HuH-7 (cell line): ENCODE measurements at places on chromosomes 3 and 15.

DNA sequence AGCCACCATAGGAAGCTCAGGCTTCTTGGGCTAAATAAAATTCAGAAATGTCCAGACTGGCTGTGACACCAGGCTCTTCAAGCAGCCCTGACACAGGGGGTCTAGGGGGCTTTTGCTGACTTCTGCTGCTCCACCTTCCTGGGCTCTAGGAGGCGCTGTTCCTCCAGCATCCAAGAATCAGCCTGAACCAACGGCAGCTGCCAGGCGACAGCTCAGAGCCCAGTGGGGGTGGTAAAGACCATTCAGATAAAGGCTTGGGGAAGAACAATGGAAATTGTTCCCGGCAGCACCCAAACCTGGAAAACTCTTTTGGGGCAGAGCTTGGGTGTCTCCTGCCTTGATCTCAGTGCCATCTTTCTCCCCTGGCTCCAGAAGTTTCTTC, 21.6 kb upstream of the PSTPIP1 start:
- peak; percentile 66 for DNase-seq

GRCh38 chr3:147939839-147940238, 530.7 kb downstream of the ZIC1 start:
- DNase-seq = no peak

DNA sequence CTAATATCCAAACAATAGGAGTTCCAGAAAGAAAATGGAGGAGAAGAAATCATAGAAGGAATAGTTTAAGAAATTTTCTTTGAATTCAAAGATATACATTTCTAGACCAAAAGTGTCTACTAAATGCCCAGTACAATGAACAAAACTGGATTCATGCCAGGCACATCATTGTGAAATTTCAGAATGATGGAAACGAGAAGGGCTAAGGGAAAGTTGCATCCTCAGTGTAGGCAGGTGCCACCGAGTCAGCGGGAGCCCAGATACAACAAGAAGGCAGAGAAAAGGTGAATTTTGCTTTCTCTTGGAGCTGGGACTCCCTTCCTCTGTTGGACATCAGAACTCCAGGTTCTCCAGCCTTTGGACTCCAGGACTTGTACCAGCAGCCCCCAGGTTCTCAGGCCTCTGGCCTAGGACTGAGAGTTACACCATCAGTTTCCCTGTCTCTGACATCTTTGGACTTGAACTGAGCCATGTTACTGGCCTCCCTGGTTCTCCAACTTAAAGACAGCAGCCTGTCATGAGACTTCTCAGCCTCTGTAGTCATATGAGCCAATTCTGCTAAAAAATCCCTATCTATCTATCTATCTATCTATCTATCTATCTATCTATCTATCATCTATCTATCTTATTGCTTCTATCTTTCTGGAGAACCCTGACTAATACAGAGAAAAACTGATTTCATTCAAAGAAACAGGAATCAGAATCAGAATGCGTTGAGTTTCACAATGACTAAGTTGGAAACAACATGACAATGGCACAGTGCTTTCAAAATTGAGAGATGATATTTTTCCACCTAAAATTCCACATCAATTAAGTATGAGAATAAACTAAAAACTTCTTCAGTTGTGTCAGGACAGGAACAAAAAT, 207.7 kb downstream of the FAM43A start:
- no peak for DNase-seq

GRCh38 chr15:59696332-59696731, 7.2 kb upstream of the BNIP2 start:
- DNase-seq = no peak

DNA sequence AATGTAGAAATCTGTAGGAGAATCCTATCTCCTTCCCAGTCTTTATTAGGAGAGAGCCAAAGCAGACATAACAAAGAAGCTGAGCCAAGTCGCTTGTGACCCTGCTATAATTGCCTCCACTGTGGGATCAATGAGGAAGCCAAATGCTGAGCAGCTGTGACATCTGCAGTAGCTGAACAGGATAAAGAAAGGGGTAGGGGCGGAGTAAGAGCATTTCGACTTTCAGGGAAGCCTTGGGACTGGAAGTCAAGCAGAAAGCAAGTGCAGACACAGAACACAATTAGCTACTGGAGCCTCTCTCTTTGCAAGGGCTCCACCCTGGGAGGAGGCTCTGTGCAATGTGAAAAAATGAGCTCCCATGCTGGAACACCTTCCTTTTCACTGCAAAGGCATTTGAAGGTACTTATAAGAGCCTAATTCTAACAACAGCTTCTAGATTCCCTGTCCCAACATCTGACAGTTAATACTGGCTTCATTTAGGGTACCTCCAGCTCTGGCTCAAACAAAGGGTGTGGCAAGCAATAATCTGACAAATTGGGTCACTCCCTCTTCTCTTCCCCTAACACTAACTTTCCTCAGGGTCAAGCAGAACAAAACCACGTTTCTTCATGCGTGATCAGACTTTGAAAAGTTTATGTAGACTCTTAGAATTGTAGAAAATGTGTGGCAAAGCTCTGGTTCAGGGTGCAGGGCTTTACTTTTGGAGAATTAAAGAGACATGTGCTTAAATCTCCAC, 166.4 kb downstream of the CADPS start:
- DNase-seq = no peak

- DNase-seq = no peak
Measured at GRCh38 chr3:117630885-117631284, 921.3 kb downstream of the TUSC7 start.

GRCh38 chr3:108103886-108104797, 13.3 kb upstream of the CD47 start:
- DNase-seq = no peak

DNA sequence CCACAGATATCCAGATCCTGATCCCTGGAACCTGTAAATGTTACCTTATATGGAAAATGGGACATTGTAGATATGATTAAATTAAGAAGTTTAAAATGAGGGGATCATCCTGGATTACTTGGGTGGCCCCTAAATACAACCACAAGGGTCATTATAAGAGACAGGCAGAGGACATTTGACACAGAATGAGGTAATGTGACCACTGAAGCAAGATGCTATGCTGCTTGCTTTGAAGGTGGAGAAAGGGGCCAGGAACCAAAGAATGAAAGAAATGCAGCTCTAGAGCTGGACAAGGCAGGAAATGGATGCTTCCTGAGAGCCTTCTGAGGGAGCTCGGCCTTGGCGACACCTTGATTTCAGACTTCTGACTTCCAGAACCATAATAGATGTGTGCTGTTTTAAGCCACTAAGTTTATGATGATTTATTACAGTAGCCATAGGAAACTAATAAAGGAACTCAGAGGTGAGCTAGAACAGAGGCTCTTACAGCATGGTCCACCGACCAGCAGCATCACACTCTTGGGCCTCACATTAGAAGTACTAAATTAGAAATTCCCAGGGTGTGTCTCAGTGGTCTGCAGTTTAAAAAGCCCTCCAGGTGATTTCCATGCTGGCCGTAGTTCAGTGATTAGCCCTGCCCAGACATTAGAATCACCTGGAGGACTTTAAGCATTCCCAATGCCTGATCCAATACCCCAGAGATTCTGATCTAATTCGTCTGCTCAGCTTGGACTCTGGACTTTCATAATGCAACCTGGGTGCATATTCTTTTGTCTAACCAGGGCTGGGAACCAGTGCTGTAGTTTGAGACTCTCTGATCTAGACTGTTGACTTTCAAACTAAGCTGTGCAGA, 7.5 kb downstream of the COLQ start:
- no peak for DNase-seq
